Small intestine (tissue), 16 donors: ENCODE measurements at places on chromosomes 4 and X.

- DNase-seq: no peak
Measured at GRCh38 chrX:16113978-16114565, 9.3 kb upstream of the GRPR start.

GRCh38 chr4:78753091-78753490 lies 23.1 kb upstream of the BMP2K start:
- no peak for DNase-seq

DNA sequence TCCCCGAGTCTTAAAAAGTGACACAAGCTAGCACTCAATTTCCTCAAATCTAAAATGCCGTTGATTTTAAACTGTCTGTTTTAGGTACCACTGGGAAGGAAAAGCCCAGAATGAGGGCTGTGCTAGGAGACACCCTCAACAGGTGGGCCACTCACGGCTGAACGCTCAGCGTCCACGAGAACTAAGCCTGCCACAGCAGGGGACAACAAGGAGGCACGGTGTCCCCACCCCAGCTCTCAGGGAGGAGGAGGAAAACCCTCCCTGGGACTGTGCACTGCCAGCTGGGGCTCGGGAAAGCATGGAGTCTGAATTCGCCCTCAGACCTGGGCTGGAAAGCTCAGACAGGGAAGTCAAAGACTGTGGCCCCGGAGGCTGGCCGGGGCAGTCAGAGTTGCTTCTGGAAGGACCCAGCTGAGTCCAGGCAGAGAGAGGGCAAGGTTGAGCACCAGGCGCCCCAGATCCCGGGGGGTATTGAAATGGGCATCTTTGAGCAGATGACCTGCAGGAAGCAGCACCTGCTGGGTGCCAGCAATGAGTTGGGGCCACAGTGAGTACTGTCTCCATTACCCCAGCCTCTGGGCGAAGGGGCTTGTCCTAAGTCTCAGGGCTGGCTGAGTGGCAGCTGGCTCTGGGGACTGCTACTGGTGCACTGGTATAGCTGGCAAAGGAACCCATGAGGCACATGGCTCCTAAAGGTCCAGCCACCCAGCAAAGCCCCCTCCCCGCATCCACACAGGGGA lies 769 bp upstream of the CPZ start:
- no peak for DNase-seq

- no peak for DNase-seq
Measured at GRCh38 chr4:160495356-160495755, 1392.5 kb downstream of the RAPGEF2 start.

DNA sequence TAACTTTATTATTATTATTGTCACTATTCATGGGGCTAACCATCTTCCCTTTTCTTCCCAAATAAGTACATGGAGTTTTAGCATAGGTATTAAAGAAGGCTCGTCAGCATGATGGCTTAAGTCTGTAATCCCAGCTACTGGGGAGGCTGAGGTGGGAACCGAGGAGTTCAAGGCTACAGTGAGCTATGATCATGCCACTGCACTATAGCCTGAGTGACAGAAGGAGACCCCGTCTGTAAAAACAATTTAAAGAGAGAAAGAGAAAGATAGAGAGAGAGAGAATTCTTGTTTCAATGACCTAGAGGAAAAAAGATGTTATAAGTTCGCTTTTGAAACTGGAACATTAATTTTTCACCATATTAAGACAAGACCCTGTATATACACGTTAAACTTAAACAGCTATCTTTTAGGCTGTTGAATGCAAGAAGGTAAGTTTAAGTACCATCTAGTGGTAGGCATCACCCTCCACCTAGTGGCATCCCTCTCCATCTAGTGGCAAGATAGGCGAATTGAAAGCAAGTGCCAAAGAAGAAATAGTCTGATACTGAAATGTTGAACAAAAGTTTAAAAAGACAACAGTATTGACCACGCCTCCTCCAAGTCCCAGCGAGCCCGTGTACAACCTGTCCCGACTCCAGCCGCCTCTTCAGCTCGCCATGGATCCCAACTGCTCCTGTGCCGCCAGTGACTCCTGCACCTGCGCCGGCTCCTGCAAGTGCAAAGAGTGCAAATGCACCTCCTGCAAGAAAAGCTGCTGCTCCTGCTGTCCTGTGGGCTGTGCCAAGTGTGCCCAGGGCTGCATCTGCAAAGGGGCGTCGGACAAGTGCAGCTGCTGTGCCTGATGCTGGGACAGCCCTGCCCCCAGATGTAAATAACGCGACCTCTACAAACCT lies 26.0 kb upstream of the YTHDC1 start:
- peak; percentile 74 for DNase-seq

- DNase-seq: no peak
Measured at GRCh38 chr4:135575041-135575440, 1373.5 kb upstream of the PABPC4L start.

- no peak for DNase-seq
Measured at GRCh38 chr4:45954276-45954675, 169.6 kb downstream of the GABRG1 start.

GRCh38 chr4:168831585-168831918 lies 178.5 kb downstream of the CBR4 start:
- DNase-seq: no peak

GRCh38 chr4:130632731-130633604 lies 1537.0 kb downstream of the C4orf33 start:
- DNase-seq: no peak

DNA sequence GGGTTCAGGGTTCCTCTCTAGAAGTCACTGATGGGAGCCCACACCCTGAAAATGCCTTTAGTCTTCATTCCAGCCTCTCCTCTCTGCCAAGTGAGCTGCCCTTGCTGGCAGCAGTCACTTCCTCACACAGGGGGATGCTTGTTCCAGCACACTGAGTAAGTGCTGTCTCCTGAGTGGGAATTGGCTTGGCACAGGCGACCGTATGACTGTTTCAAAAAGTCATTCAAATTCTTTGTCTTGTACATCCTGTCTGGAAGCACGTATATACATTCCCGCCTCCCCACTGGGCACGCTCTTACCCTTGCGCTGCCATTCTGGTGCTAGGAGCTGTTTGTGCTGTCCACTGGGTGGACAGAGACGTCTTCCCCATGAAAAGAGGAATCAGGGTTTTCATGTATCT lies 40.2 kb upstream of the CD99 start:
- no peak for DNase-seq

- peak; percentile 54 for DNase-seq
Measured at GRCh38 chr4:3485011-3485791, 22.1 kb downstream of the DOK7 start.

- no peak for DNase-seq
Measured at GRCh38 chr4:89653012-89653411, 183.9 kb downstream of the SNCA start.

- DNase-seq: no peak
Measured at GRCh38 chr4:16694884-16695276, 203.6 kb downstream of the LDB2 start.

DNA sequence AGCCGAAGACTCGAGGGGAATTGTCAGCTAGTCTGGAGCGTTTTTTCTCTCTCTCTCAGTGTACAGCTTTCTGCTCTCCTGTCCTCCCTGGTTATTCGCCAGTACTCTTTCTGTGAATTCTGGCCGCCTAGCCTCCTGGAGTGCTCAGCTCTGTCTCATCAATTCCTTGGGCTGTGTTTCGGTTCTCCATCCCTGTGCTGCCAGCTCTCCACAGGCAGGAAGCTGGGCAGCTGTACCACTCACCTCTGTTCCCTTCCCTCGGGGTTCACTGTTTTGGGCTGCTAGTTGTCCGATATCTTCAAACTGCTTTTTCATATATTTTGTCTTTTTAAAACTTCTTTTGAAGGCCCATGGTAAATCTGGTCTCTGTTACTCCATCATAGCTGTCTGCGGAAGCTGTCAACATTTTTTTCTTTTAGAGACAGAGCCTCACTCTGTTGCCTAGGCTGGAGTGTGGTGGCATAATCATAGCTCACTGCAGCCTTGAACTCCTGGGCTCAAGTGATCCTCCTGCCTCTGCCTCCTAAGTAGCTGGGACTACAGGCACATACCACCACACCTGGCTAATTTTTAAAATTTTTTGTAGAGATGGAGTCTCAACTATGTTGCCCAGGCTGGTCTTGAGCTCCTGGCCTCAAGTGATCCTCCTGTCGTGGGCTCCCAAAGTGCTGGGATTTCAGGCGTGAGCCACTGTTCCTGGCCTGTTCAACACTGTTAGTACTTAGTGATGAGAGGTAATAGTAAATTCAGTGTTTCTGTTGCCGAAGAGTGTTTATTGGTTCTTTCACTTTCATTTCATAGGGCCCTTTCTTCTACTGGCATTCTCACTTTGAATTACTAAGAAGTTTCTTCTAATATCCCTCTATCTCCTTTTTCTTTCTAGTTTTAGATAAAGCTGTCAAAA lies 18.6 kb downstream of the ZCCHC4 start:
- DNase-seq: peak; percentile 50

GRCh38 chrX:30814978-30815377 lies 74.1 kb downstream of the TAB3 start:
- DNase-seq: no peak

GRCh38 chrX:13473442-13474163 lies 95.8 kb upstream of the EGFL6 start:
- no peak for DNase-seq

DNA sequence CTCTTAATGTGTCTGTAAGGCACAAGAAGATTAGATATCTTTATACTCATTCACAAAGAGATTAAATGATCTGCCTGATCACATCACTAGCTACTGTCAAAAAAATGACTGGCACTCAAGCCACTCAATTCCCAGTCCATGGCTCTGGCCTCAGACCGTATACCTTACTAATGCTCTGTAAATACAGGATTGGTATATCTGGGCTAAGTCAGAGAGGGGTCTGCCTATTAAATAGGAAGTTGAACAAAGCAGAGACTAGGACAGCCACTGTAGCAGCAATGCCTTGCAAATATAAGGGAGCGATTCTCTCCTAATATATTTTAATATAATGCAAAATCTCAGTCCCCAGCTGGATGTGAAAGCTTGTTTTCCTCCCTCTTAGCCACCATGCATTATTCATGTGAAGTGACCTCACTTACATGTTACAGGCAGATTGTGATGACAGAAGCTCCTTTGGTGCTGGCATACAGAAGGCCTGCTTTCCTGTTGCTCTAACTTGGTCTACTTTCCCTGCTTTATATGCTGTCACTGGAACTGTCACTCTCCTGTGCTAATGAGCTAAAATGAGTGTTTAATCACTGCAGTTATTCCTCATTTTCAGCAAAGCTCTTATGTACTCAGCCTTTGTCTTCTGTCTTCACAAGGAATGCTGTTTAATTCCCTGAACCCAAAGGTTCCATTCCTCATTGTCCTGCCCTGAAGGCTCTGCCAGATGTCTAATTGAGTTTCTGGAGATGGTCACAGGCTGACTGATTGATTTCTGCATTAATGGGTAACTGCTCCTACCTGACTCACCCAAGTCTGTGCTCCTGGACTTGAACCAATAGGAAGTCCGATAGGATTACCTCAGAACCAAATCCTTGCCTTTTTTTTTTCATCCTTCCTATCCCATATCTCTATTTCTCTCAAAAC lies 578.2 kb downstream of the KLHL13 start:
- DNase-seq: peak; percentile 39

DNA sequence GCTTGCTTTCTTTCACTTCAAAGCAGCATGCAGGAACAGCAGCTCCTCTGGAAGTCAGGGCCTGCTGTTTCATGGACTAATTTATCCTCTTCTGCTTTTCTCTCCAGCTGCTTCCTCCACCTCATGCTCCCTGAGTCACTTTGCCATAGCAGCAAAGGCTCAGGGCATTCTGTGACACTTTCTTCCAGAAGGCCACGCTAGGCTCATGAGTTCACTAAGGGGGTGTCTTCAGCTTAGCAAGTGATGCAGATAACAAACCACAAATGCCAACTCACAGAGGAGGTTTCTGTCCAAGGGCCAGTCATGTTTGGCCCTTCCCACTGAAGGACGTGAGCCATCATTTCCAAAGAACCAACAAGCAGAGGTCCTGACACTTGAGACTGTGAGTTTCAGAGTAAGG lies 200.2 kb downstream of the ADGRA3 start:
- DNase-seq: no peak

GRCh38 chr4:159764343-159764952 lies 661.6 kb downstream of the RAPGEF2 start:
- DNase-seq: peak; percentile 63

DNA sequence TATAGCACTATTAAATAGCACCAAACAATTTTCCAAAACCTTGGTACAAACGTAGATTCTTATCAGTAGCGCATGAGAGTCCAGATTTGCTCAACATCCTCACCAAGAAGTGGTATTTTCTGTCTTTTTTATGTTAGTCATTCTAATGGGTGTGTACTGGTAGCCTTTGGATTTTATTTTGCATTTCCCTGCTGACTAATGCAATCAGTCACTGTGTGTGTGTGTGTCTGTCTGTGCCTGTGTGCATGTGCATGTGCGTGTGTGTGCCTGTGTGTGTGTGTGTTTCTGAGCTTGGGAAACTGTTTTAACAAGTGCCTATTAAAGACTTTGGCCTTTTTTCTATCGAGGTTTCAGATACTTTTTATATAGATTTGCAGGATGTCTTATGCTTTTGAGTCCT lies 82.2 kb upstream of the MAGEA10 start:
- no peak for DNase-seq

GRCh38 chrX:129779086-129779672 lies 570 bp upstream of the SASH3 start:
- DNase-seq: no peak

DNA sequence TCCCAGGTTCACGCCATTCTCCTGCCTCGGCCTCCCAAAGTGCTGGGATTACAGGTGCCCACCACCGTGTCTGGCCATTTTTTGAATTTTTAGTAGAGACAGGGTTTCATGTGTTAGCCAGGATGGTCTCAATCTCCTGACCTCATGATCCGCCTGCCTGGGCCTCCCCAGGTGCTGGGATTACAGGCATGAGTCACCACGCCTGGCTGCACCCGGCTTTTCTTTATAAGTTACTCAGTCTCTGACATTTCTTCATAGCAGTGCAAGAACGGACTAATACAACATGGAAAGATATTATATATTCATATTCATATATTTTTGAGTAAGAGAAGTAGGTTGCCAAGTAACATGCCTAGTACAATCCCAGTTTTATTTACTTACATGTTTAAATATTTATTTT lies 22.9 kb downstream of the SHROOM3 start:
- DNase-seq: no peak
